ENCODE measurements at places on chromosomes 2 and 18. TPM values are rescaled to one million over a fixed set of nuclear protein-coding genes. Genes with fewer than 3 reads are reported as not detected.

The CNDP1 gene
- total RNA-seq: 0.75 TPM

The REG1B gene
- not detected for total RNA-seq

The DSG2 gene
- 98.0 TPM for total RNA-seq

The CYP26B1 gene
- 1,322 TPM for total RNA-seq

The TIGD1 gene
- 11.2 TPM for total RNA-seq

The CD28 gene
- total RNA-seq: not detected

The LHCGR gene
- total RNA-seq: not detected

The ACSL3 gene
- 84.3 TPM for total RNA-seq

The CHN1 gene
- total RNA-seq: 33.9 TPM

The KCNG3 gene
- total RNA-seq: 0.18 TPM

The GLB1L gene
- total RNA-seq: 9.6 TPM

The STK17B gene
- 35.2 TPM for total RNA-seq

The AQP4 gene
- 0.51 TPM for total RNA-seq

The RMDN2 gene
- 9.3 TPM for total RNA-seq

The FKBP1B gene
- 18.0 TPM for total RNA-seq

The ST8SIA3 gene
- total RNA-seq: not detected

The MEP1B gene
- 0.18 TPM for total RNA-seq

The NR4A2 gene
- 2.1 TPM for total RNA-seq

The SERPINB12 gene
- not detected for total RNA-seq

The TRIM43 gene
- not detected for total RNA-seq

The SCG2 gene
- 2.3 TPM for total RNA-seq

The TNS1 gene
- total RNA-seq: 130 TPM

The MAP2 gene
- total RNA-seq: 7.2 TPM

The CYRIA gene
- total RNA-seq: 4.5 TPM

The IL36G gene
- total RNA-seq: not detected

The CNTNAP5 gene
- 0.29 TPM for total RNA-seq

The CCDC141 gene
- total RNA-seq: 1.2 TPM

The PLB1 gene
- total RNA-seq: 1.1 TPM

The UGT1A4 gene
- not detected for total RNA-seq

The GKN1 gene
- not detected for total RNA-seq

The C2orf76 gene
- 8.4 TPM for total RNA-seq

All from mesothelial cell of epicardium (in vitro differentiated cells).